ENCODE measurements at places on chromosomes 7 and 10.

DNA sequence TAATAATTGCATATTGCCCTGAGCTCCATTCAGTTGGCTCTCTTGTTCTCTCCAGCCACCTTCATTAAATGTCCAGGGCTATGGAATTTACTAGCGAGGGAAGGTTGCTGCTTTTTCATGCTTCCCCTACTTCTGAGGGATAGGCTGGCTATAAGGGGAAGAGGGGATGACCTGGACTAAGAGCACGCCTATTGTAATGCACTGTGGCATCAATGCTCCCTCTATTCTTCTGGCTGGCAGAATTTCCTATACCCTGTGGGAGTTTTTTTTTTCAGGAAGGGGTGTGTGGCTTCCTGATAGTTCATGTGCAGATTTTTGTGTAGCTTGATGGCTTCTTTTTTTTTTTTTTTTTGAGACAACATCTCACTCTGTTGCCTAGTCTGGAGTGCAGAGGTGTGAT, 155.8 kb downstream of the SND1 start:
- DNase-seq, result no peak

GRCh38 chr7:68622500-68622899, 975.8 kb upstream of the AUTS2 start:
- no peak for DNase-seq

DNA sequence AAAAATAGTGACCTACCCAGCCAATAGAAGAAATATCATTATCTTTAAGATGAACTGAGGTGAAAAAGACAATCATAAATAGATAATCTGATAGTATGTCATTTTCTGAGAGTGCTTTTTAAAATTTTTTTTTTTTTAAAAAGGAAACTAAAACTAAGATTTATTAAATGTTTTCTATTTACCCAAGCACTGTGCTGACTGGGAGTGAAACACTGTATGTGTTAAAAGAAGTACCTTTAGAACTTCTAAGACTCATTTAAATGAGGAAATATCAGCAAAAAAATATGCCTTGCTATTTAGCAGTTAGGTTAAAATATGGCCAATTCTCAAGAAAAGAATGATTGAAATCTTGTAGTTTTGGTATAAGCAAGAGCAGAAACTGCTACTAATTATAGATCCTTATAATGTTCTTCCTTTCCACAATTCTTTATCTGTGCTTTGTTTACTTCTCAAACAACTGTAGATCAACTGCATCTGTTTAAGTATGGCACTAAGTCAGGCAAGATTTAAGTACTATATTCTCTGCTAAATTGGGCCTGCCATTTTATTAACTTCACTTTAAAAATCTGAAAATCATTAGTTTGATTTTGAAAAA, 39.5 kb upstream of the WNT2 start:
- DNase-seq, result no peak

DNA sequence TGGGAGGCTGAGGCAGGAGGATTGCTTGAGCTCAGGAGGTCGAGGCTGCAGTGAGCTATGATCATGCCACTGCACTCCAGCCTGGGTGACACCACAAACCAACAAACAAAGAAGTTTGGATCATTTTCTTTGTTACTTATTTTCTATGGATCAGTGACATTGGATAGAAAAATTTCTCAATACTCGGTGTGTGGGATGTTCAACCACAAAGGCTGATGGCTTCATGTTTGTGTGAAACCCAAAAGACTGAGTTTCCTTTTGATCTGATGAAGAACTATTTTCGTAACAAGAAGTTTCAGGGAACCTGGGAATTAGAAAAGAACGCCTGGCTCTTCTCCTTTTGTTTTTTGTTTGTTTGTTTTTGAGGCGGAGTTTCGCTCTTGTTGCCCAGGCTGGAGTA, 104.0 kb downstream of the HOXA1 start:
- no peak for DNase-seq

DNA sequence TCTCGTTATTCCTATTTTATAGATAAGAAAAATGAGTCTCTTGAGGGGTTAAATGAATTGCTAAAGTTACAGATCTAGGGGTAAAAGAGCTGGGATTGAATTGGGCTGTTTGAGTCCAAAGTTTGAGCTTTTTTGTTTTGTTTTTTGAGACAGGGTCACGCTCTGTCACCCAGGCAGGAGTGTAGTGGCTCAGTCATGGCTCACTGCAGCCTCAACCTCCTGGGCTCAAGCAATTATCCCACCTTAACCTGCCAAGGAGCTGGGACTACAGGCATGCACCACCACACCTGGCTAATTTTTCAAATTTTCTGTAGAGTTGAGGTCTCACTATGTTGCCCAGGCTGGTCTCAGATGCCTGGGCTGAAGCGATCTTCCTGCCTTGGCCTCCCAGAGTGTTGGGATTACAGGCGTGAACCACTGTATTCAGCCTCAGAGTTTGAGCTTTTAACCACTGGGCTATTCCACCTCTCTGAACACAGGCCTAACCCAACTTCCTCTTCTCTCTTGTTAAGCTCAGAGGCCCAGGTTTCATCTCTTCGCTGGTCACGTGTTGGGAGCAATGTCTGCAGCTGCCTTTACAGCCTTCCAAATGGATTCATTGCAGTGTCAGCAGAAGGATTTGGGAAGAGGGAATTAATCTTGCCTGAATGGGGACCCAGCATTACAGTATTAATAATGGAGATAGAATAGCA, 8.0 kb downstream of the SUFU start:
- DNase-seq, result no peak

DNA sequence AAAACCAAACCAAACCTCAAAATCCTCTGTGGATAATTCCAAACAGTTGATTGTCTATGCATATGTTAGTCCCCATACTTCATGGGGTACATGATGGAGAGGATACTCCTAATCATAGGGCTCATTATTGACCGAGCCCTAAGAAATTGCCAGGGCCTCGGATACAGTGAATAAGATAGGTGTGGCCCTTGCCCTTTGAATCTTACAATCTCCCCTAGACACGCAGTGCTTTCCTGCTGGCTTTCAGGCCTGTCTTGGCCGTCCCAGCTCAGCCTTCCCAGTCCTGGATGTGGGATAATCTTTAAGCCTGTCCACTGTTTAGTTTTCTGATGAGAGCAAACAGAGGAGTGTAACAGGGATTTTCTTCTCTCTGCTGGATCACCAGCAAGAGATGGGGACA, 161.8 kb downstream of the TMEM178B start:
- no peak for DNase-seq

DNA sequence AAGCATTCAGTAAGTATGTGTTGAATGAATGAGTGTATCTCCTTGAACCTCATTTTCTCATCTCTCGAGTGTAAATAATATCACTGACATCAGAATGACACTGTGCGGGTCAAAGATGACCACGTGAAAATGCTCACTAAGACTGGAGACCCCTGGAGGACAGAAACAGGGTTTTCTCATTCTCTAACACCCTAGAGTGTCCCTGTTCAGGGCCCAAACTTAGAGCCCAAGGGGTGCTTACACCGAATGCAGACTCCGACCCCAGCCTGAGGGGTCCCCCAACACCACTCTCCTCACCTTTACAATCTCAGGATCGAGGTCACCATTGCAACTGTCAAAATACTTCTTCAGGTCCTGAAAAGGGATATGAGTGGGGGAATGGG, 1.4 kb downstream of the CDK5 start:
- no peak for DNase-seq

DNA sequence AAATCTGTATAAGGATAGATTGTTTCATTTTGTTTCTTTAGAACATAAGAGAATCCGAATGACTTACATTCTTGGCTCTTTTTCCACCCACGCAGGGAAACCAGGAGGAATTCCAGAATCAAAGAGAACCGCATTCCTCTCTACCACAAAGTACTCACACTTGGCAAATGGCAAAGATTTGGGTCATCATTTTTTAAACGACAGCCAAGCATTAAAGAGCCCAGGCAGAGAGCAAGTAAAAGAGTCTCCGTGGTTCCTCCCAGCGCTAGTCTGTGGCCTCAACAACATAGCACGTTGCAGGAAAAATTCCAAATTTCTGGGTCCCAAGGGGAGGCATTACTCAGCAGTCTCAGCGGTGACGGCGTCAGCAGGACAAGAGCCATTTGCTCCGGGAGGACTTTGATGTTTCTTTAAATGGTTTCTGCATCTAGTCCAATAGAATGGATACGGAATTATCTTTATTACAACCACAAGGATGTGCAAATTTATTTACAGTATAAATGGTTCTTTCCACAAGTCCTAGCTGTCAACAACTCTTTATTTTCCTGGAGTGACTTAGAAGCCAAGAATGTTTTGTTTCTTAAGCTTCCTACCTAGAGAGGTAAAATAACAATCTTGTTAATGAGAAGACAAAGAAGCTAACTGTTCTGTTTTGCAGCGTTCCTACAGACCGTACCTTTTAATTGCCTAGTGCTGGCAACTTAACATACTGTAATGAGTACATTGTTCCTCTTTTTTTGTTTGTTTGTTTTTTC, 232.5 kb downstream of the SKIDA1 start:
- DNase-seq, result no peak

DNA sequence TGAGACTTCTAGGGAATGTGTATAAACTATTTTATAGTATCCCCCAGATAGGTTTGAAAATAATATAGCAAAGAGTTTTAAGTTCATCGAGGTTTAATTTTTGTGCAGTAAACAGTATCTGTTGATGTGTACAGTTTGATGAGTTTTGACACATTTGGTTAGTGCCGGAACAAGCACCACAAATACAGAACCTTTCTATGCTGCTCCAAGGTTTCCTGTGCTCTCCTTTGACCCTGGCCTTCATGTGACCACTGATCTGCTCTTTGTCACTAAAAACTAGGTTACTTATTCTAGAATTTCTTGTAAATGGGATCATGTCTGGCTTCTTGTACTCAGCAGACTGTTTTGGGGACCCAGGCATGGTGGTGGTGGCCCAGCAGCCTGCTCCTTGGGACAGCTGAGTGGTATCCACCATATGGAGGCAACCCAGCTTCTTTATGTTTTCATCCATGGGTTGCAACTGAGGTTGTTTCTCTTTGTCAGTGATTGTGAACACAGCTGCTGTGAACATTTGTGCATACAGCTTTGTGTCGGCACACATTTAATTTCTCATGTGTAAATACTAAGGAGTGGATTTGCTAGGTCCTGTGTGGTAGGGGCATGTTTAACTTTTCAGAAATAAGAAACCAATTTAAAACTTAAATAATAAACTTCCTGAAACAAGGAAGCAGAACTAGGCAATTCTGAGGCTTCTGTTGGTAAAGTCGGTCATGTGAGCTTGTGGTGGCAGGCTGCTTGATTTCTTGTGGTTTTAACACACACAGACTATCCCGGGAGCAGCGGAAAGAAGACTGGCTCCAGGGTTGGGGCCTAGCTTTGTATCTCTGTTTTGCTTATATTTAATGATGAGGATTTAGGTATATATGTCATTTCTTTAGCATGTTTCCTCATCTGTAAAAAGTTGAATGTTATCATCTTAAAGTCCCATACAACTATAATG, 219.4 kb downstream of the ABCA13 start:
- no peak for DNase-seq

- no peak for DNase-seq
Measured at GRCh38 chr7:106640368-106641141, 20.4 kb downstream of the CCDC71L start.

GRCh38 chr7:149615690-149616270, 118.2 kb upstream of the ZNF746 start:
- DNase-seq, result no peak

DNA sequence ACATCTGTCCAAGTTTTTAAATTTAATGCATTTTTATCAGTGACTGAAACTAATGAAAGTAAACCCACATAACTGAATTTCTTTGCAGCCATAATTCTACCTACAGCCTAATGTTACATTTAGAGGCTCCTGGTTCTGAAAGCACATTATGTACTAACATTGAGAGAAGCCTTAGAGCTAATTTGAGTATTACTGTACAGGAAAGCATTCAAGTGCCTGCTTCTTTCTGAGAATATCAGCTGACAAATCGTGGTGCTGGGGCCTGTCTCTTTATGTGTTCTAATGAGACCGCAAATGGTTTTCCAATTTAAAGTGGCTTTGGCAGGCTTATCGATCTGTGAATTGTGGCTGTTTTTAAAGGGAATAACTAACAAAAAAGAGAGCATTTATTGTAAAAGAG, 32.3 kb upstream of the DGKB start:
- DNase-seq, result no peak

- DNase-seq, result no peak
Measured at GRCh38 chr10:116637830-116638229, 17.1 kb downstream of the PNLIPRP2 start.

GRCh38 chr10:1102831-1103230, 46.6 kb downstream of the WDR37 start:
- DNase-seq, result no peak

- no peak for DNase-seq
Measured at GRCh38 chr10:52453501-52453900, 139.4 kb downstream of the DKK1 start.

GRCh38 chr10:92688927-92689662, 660 bp upstream of the HHEX start:
- no peak for DNase-seq

GRCh38 chr7:150382123-150382843, 3.2 kb downstream of the ZNF775 start:
- no peak for DNase-seq

DNA sequence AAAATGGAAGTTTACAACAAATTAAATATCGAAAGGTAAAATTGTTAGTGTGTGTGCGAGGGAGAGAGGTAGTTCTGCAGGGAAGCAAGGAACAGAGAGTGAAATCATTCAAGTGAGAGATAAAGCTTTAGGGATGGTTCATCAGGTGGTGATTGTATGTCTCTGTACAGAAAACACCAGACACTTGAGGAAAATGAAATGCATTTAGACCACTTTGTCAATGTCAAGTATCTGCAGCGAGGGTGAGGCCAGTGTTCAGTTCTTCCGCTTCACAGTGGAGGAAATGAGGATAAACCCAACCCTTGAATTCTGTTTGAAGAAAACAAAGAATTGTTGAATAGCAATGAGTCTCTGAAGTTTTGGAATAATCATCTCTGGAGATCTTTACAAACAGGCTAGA, 14.4 kb upstream of the ITGB1 start:
- no peak for DNase-seq

GRCh38 chr7:32020551-32021159, 49.6 kb downstream of the PDE1C start:
- DNase-seq, result no peak

GRCh38 chr7:44914992-44915607, 29.8 kb upstream of the PURB start:
- DNase-seq, result peak; percentile 23

GRCh38 chr7:128666200-128666599, 5.9 kb upstream of the GARIN1A start:
- no peak for DNase-seq

DNA sequence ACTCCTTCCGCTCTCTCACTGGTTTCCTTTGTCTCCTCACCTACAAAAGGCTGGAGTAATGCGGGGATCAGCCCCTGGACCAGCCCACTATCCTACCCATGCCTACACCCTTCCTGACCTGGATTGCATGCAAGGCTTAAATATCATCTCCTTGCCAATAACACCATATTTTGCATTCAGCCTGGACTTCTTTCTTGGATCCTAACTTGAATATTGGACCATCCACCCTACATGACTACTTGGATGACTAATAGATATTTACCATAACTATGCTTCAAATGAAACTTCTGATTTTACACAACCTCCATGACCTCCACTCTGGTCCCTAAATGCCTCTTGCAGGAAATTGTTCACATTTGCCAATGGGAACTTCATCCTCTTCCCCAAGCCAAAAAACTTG, 188.3 kb upstream of the AKR1E2 start:
- DNase-seq, result no peak

- DNase-seq, result no peak
Measured at GRCh38 chr7:108097703-108098102, 32.5 kb downstream of the LAMB4 start.

All from stimulated activated CD8-positive, alpha-beta memory T cell treated with anti-CD3 and anti-CD28 coated beads, Interleukin-15, amount 100 ng/mL, for 1 hour (primary cell).